ENCODE measurements at places on chromosomes 5 and 9. TPM values are rescaled to one million over a fixed set of nuclear protein-coding genes. Genes with fewer than 3 reads are reported as not detected.

FAM240B gene
- total RNA-seq = not detected

- H3K4me1 ChIP-seq = no peaks in the 10 kb centered on the region
- H3K4me3 ChIP-seq = no peak overlapping the region
- DNase-seq = peak; percentile 30
- no peaks in the 10 kb centered on the region for H3K36me3 ChIP-seq
- no peaks in the 10 kb centered on the region for H3K27me3 ChIP-seq
- no peak overlapping the region for H3K27ac ChIP-seq
Measured at GRCh38 chr9:69857131-69857530, 36.5 kb downstream of the CFAP95 start.

GRCh38 chr5:158898185-158899177, 201.2 kb downstream of the EBF1 start:
- no peak for DNase-seq
- H3K27ac ChIP-seq = no peak overlapping the region
- H3K4me3 ChIP-seq = no peak overlapping the region
- no peaks in the 10 kb centered on the region for H3K36me3 ChIP-seq
- H3K27me3 ChIP-seq = no peaks in the 10 kb centered on the region

GRCh38 chr5:169641253-169641652, 4.2 kb downstream of the DOCK2 start:
- peaks cover 16% of the 10 kb centered on the region for H3K27me3 ChIP-seq
- H3K27ac ChIP-seq = no peak overlapping the region
- H3K4me3 ChIP-seq = no peak overlapping the region

DNA sequence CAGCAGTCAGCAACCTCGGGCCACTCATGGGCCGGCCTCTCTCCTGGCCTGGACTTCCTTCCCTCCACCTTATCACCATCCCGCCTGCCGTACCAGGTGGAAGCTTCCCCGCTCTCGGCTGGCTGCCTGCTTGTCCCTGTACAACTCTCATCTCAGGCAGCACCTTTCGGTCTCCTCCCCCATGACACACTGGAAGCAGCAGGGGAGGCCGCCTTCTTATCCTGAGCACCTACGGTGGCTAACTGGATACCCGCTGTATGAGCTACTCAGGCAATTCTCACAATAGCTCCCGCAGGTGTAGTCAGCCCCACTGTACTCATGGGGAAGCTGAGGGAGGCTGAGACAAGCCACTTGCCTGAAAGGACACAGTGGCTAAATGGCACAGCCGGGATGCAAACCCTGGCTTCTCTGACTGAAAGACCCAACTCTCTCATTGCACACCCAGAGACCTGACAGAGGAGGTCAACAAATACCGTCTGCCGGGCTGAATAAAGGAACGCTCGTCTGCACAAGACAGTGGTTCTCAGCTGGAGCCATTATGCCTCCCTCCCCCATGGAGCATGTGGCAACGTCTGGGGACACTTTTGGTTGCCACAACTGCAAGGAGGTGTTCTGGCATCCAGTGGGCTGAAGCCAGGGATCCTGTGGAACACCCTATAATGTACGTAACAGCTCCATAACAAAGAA, 9.6 kb downstream of the STK10 start:
- H3K27me3 ChIP-seq = no peaks in the 10 kb centered on the region
- H3K27ac ChIP-seq = peak overlapping the region; percentile 48
- no peak overlapping the region for H3K4me3 ChIP-seq
- peaks cover 13% of the 10 kb centered on the region for H3K4me1 ChIP-seq

- H3K4me3 ChIP-seq = no peak overlapping the region
- H3K4me1 ChIP-seq = peaks cover 19% of the 10 kb centered on the region
- no peaks in the 10 kb centered on the region for H3K27me3 ChIP-seq
- no peak for DNase-seq
- peak overlapping the region; percentile 45 for H3K27ac ChIP-seq
- H3K36me3 ChIP-seq = no peaks in the 10 kb centered on the region
Measured at GRCh38 chr9:130766021-130766926, 68.8 kb upstream of the ABL1 start.

WNT8A gene
- total RNA-seq = not detected

- peak; percentile 43 for DNase-seq
- no peak overlapping the region for H3K4me3 ChIP-seq
- no peaks in the 10 kb centered on the region for H3K36me3 ChIP-seq
- H3K27me3 ChIP-seq = no peaks in the 10 kb centered on the region
Measured at GRCh38 chr5:16579142-16579847, 37.5 kb downstream of the RETREG1 start.

DNA sequence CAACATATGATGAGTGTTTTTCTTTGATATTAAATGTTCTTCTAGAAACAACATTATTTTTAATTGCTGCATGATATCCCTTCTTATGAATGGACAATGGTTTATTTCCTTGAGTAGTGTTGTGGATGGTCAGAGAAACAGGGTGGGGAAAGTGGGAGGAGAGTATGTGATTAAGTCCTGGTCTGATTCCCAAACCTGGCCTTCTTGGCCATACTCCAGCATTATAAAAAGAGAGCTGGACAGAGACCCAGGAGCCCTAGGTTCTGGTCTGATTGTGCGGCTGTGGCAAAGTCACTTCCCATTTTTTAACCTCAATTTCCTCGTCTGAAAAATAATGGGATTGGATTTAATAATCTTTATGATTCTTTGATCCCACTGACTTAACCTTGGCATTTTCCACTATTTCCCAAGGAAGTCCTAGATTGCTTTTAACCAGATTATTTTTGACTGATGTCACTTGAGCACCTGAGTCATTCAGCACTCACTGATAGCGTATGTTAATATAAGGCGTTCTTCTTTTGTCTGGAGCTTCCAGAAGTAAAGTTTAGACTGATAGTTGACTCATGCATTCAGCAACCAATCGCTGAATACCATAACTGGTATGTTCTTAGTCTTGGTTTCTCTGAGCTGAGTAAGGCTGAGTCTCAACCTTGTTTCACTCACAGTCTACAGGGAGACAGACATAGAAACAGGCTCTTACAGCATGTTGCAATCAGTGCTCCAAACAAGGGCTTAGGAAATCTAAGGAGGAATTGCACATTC, 26.2 kb downstream of the OSMR start:
- no peaks in the 10 kb centered on the region for H3K4me1 ChIP-seq
- no peak overlapping the region for H3K27ac ChIP-seq
- no peaks in the 10 kb centered on the region for H3K27me3 ChIP-seq
- H3K4me3 ChIP-seq = no peak overlapping the region
- peak; percentile 97 for DNase-seq

DNA sequence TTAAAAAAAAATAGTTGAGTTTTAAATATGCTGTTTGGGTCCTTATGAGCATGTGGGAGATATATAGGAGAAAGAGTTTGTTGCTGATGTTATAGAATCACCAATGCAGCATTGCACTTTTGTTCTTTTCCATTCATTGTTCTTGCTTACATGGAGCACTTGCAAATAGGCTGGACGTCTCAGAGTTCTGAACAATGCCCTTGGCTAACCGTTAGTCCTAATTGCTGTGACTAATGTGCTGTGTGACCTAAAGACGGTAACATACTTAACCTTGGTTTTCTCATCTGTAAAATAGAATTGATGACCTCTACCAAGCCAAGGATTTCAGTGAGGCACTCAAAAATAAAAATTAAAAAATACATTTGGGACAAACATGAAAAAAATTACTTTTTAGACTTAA, 29.8 kb downstream of the PIK3R1 start:
- no peak overlapping the region for H3K4me3 ChIP-seq
- no peak for DNase-seq
- no peaks in the 10 kb centered on the region for H3K36me3 ChIP-seq
- H3K27me3 ChIP-seq = no peaks in the 10 kb centered on the region
- H3K27ac ChIP-seq = no peak overlapping the region
- H3K4me1 ChIP-seq = peaks cover 13% of the 10 kb centered on the region

- no peaks in the 10 kb centered on the region for H3K4me1 ChIP-seq
- no peaks in the 10 kb centered on the region for H3K27me3 ChIP-seq
- H3K4me3 ChIP-seq = no peak overlapping the region
- H3K36me3 ChIP-seq = no peaks in the 10 kb centered on the region
Measured at GRCh38 chr5:12901696-12902095, 997.5 kb upstream of the CTNND2 start.

GRCh38 chr9:99326112-99326916, 104.2 kb downstream of the SEC61B start:
- no peaks in the 10 kb centered on the region for H3K4me1 ChIP-seq
- H3K27ac ChIP-seq = no peak overlapping the region
- no peaks in the 10 kb centered on the region for H3K27me3 ChIP-seq
- no peak overlapping the region for H3K4me3 ChIP-seq
- DNase-seq = no peak
- H3K36me3 ChIP-seq = no peaks in the 10 kb centered on the region

DNA sequence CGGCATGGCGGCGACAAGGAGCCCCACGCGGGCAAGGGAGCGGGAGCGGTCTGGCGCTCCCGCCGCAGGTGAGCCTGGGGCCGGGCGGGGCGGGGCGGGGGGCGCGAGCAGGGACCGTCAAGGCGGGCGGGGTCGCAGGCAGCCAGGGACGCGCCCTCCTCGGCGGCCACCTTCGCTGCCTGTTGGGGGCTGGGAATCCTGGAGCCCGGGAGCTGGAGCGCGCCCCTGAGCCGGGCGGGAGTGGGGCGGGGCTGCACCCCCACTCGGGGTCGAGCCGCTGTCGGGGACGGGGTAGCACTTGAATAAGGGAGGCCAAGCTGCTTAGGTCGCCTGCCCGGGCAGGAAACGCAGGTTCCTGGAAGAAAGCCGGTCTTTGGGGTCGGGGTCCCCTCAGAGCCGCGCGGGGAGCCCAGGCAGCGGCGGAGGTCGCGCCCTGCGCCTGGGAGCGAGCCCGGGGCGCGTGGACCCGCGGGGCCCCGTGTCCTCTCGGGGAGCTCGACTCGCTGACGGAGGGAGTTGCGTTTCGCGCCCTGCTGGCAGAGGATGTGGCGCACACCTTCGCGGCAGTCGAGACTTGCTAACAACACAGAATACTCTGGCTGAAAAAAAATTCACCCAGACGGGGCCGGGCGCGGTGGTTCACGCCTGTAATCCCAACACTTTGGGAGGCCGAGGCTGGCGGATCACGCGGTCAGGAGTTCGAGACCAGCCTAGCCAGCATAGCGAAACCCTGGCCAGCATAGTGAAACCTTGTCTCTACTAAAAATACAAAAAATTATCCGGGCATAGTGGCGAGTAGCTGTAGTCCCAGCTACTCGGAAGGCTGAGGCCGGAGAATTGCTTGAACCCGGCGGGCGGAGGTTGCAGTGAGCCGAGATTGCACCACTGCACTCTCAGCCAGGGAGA, 552 bp downstream of the OTULINL start:
- no peaks in the 10 kb centered on the region for H3K36me3 ChIP-seq
- no peaks in the 10 kb centered on the region for H3K4me1 ChIP-seq
- H3K27ac ChIP-seq = no peak overlapping the region

- peak overlapping the region; percentile 88 for H3K4me3 ChIP-seq
- peak; percentile 83 for DNase-seq
- H3K36me3 ChIP-seq = peaks cover 35% of the 10 kb centered on the region
Measured at GRCh38 chr9:83978992-83979811, 813 bp downstream of the HNRNPK start.

PPP3R2 gene
- total RNA-seq = not detected

- H3K27ac ChIP-seq = no peak overlapping the region
- H3K4me1 ChIP-seq = no peaks in the 10 kb centered on the region
- no peaks in the 10 kb centered on the region for H3K36me3 ChIP-seq
- H3K27me3 ChIP-seq = no peaks in the 10 kb centered on the region
Measured at GRCh38 chr5:161803-162110, 29.5 kb upstream of the LRRC14B start.

DNA sequence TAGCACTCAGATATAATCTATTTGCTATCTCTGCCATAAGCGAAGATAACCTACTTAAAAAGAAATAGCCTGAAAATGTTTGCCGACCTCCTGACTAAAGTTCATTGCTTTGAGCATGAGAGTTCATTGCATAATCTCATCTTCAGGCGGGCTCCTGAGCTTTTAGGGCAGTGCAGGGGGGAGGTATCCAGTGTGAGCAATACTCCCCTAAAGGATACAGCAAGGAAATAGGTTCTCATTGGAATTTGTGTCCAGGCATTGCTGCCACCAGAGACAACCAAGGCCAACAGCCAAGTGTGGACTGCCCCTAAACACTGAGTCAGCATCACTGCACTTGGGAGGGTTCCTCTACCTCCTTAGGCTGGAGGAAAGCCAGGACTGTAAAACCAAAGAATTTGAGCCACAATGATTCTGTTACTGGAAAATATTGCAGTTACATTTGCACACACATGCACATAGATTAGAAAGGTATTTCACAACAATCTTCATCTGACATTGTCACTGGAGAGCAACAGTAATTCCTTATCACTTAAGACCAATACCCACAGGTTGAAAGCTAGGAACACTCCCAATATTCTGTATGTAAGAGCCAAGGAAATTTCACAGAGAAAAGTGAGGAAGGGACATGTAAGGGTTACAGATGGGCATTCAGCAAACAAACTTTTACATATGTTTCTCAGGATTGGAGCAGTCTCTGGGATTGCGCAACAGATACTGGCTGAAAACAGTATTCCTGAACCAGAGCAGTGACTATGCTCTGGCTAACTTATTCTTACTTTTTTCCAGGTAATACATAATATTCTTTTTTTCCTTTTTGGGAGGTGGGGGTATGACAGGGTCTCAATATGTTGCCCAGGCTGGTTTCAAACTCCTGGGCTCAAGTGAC, 98.6 kb upstream of the TLE1 start:
- H3K36me3 ChIP-seq = no peaks in the 10 kb centered on the region
- no peak overlapping the region for H3K4me3 ChIP-seq
- peaks cover 6% of the 10 kb centered on the region for H3K27me3 ChIP-seq
- H3K4me1 ChIP-seq = no peaks in the 10 kb centered on the region

C5orf52 gene
- not detected for total RNA-seq

DNA sequence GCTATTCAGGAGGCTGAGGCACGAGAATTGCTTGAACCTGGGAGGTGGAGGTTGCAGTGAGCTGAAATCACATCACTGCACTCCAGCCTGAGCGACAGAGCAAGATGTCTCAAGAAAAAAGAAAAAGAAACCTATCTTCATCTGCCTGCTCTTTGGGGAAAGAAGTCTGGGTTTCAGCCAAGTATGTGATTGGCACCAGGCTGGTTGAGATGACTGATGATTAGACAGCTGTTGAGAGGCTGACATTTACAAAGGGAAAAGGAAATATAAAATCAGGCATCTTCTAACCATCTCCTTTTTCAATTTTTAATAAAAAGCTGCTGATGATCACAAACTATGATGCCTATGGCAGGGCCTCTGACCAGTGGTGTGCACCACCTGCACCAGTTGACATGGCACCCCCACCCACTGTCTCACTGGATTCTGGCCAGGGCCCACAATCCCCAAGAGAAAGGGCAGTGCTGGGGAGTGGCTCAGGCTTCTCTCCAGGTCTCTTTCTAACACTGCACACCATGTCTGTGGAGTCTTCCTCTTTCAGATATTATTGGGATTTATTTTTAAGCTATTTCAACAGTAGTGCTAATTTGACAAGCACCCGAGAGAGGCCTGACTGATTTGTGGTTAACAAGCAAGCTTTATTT, 17.2 kb upstream of the C5orf15 start:
- no peak overlapping the region for H3K27ac ChIP-seq
- no peak overlapping the region for H3K4me3 ChIP-seq
- no peaks in the 10 kb centered on the region for H3K4me1 ChIP-seq

Data from cardiac muscle cell (in vitro differentiated cells and primary cell).